ENCODE measurements at places on chromosomes 6 and 20.
A peak's percentile ranks its signal among the peaks of the same experiment; 100 is the strongest.

- no peak for DNase-seq
Observed at GRCh38 chr20:58344741-58345140, 35.2 kb downstream of the RAB22A start.

DNA sequence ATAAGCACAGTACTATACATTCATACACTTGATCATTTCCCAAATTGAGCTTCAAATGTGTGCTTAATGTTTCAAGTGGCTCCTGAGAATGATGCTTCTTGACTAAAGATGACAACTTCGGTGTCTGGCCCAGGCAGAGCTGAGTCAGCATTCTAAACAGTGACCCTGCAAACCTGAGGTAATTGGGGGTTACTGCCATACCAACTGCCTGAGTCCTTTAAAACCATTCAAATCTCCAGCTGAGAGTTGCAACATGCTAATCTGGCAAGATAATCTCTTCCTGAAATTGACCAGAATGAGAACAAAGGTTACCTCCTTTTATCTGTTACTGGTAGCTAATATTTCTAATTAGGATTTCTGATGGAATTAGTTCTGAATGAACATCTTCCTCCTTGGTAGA lies 8.2 kb downstream of the BACH2 start:
- no peak for DNase-seq

- no peak for DNase-seq
Observed at GRCh38 chr6:62283796-62284411, 2.1 kb downstream of the KHDRBS2 start.

- no peak for DNase-seq
Observed at GRCh38 chr6:106124437-106125430, 38.6 kb downstream of the PRDM1 start.

DNA sequence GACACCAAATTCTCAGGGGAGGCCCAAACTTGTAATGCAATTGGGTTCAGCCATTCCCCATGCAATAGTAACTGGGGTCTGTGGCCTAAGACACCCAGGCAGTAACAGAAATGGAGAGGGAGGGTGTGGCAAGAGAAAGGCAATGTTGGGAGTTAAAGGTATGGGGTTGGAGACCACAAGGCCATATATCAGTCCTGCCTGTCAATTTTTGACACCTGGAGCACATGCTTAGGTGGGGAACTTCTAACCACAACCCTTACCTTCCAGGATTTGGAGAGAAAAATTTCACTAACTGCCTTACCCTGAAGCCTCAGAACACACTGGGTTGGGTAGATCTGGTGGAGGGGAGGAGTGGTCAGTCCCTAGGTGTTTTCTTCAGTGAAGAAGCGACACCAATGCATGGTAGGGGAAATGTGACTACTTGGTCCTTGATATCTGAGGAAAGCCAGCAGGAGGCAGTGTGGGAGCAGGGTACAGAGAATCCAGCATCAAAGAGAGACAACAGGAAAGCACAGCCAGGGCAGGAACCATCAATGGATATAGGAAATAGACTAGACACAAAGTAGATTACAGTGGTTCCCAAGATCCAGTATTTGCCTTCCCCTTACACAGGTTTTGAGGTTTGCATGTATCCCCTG lies 6.8 kb upstream of the USP49 start:
- DNase-seq: peak; percentile 48

GRCh38 chr6:164507206-164507940 lies 802.0 kb downstream of the C6orf118 start:
- DNase-seq: no peak

- DNase-seq: peak; percentile 20
Observed at GRCh38 chr6:18503593-18504231, 116.6 kb downstream of the RNF144B start.

DNA sequence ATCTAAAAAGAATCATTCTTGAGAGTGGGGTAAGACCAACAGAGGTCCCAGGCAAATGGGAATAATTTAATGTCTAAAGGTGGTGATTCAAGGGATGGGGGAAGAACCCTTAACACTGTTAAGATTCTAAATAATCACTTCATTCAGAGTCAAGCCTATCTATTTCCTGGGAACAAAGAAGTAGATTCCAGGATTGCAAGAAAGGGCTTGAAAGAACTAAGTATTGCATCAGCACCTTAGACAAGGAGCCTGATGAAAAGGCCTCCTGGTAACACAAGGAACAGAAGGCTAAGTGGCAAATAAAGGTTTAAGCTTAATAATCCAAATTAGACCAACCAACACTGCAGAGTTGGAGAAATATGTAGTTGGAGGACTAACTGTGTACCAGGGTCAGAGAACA lies 620.7 kb upstream of the BTBD3 start:
- DNase-seq: no peak

DNA sequence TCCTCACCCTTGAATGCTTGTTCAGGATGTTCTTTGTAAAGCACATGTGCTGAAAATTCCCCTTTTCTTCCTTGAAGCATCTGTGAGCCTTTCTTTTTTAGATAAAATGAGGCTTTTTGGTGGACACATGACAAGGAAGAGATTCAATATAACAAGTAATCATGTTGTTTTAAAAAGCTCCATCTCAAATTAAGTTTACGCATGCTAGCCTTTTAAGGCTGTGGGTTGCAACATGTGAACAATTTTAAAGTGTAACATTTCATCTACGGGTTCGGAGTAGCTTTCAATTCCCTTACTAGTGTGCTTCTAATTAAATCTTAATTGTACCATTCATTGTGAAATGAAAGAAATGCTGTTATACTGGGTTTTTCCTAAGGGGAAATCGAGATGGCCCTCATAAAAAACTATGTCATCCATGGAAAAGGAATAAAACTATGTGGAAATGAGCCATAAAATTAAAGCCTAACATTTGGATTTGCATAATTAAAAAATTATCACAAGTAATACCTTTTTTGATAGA lies 19.3 kb upstream of the OSTM1 start:
- DNase-seq: no peak
